Colonic mucosa (tissue), 4 donors: ENCODE measurements at places on chromosomes 3 and 15. TPM values are rescaled to one million over a fixed set of nuclear protein-coding genes. Genes with fewer than 3 reads are reported as not detected.

- DNase-seq, result no peak
Observed at GRCh38 chr3:98670020-98670419, 76.6 kb upstream of the CPOX start.

- no peak for DNase-seq
Observed at GRCh38 chr3:71549951-71550350, 33.6 kb downstream of the FOXP1 start.

The SUSD5 gene
- total RNA-seq, result 0.17 TPM

- peak; percentile 5 for DNase-seq
Observed at GRCh38 chr3:126125781-126126251, 41.9 kb upstream of the SLC41A3 start.

GRCh38 chr3:14719006-14719405 lies 44.1 kb downstream of the C3orf20 start:
- DNase-seq, result no peak

The CMTM8 gene
- 11.7 TPM for total RNA-seq

DNA sequence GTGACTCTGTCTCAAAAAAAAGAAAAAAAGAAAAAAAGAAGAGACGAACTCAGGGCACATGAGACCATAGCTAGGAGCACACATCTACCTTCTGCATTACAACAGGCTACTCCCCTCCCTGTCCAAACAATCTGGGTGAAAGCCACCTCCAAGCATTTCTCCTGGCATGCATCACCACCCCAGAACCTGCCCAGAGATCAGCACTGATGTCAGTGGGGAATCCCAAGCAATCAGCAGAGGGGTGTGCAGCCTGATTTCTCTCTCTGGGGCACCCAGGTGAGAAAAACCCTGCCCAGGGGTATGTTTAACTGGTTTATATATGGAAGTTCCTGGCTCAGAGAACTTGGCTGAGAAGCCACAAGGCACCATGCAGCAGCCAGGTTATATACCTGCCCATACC lies 59.4 kb downstream of the CDC25A start:
- DNase-seq, result no peak

GRCh38 chr3:9792405-9793160 lies at the start of the genes ARPC4 and TADA3:
Gene ARPC4 (plus strand): TSS chr3:9793082. CDS start chr3:9793122, 40 bp downstream.
Gene TADA3 (minus strand): TSS chr3:9792473. CDS start chr3:9791466, 1,007 bp downstream.
- DNase-seq, result peak; percentile 94
